ENCODE measurements at places on chromosomes 12 and 14.

GRCh38 chr12:89073027-89073398, 279.3 kb downstream of the DUSP6 start:
- peak; percentile 37 for DNase-seq

DNA sequence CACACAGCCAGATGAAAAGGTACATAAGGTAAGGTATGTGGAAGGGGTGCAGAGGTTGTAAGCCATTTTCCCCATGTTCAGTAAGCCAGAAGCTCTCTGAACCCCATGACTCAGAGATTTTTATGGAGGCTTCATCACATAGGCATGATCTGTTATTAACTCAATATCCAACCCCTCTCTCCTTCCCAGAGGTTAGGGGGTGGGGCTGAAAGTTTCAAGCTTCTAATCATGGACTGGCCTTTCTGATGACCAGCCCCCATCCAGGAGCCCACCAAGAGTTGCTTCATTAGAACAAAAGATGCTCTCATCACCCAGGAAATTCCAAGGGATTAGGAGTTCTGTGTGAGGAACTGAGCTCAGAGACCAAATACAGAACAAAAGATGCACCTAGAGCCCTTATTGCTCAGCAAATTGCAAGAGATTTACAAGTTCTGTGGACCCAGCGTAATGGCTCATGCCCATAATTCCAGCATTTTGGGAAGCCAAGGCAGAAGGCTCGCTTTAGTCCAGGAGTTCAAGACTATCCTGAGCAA, 103.2 kb upstream of the DAAM1 start:
- no peak for DNase-seq

DNA sequence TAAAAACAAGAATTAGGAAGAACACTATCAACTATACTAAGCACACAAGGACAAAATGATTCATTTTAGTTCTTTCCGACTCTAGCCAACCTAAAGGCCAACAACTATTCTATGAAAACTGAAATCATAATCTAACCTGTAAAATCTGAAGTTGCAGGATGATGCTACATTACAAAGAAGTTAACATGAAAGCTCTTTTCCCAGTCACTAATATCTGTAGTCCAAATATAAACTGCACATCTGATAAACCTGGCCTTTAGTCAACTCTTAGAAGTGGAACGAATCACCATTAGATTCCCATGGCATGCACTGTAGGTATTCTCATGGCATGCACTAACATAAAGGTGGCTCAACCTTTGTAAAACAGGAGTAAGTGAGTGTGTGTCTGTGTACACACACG, 41.7 kb downstream of the BLTP3B start:
- DNase-seq, result no peak

DNA sequence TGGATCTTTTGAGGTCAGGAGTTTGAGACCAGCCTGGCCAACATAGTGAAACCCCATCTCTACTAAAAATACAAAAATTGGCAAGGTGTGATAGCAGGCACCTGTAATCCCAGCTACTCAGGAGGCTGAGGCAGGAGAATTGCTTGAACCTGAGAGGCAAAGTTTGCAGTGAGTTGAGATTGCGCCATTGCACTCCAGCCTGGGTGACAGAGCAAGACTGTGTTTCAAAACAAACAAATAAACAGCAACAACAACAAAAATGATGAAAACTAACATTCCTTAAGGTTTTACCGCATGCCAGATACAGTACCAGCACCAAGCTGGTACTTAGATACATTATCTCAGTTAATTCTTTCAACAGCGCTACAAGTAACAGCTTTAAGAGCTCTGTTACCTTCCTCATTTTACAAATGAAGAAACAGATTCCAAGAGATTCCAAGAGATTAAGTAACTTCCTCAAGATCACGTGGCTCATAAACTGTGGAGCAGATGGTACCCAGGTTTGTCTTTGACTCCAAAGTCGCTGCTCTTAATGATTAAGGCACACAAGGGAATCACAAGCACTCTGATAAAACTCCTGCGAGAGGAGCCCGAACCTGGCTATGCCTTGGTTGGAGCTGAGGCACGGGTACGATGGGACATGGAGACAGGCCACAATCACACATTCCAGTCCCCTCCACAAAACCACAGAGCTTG, 17.7 kb upstream of the PLEK2 start:
- no peak for DNase-seq

- no peak for DNase-seq
Observed at GRCh38 chr12:98895086-98895651, 250.1 kb downstream of the APAF1 start.

DNA sequence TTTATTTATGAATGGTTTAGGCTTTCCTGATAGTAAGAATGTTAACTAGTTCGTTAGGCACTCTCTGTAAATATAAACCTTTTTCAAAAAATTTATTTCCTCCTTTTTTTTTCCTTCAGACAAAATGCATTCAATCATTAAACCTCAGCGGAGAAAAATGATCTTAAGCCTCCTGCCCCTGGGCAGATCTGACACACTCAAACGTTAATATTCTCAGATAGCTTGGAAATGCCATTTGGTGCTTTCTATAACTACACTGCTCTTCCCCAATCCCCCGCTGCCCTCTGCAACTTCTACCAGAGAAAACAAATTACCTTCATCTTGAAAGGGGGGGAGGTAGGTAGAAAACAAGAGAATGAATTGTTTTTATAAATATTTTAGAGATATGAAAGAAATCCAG, 521.2 kb downstream of the MED13L start:
- no peak for DNase-seq

DNA sequence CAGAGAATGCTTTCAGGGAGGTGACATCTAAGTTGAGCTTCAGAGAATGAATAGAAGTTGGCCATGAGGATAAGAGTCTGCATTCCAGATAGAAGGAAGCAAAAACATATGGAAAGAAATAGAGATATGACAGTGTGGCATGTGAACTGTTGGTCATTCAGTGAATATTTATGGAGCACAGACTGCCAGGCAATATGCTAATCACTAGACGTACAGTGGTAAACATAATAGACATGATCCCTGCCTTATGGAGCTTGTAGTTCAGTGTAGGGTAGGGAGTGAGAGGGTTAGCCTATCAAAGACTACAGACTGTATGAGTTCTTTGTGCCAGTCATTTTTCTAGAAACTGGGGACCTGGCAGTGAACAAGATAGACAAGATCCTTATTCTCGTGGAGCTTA, 53.9 kb downstream of the VEZT start:
- DNase-seq, result no peak

DNA sequence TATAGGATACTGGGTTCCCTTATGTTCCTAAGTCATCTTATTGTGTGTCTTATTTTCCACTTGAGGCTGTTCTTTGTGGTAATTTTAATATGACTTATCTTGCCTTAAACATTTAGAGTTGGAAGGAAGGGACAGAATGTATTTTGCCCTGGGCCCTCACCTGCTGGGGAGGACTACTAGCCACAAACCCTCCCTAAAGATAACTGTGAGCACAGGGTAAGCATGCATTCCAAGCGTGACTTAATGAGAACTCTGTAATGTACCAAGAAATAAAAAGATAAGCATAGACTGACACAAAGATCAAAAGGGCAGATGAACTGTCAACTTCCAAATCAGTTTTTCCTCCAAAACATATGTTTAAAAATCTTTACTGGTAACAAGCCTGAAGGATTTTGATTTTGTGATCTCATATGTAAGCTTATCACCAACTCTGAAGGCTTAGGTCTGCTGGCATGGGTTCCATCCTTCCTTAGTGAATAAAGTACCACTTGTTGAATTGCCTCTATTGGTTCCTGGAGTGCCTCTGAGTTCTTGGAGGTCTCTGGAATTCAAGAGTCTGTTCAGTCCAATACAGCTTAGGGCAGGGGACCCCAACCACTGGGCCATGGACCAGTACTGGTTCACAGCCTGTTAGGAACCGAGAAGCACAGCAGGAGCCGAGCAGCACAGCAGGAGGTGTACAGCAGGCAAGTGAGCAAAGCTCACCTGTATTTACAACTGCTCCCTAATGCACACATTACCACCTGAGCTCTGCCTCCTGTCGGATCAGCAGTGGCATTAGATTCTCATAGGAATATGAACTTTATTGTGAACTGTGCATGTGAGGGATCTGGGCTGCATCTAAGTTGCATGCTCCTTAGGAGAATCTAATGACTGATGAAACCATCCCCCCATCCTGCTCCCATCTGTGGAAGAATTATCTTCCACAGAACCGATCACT, 29.8 kb upstream of the NFYB start:
- DNase-seq, result no peak

- no peak for DNase-seq
Observed at GRCh38 chr14:34935488-34935887, 47.3 kb upstream of the SRP54 start.

DNA sequence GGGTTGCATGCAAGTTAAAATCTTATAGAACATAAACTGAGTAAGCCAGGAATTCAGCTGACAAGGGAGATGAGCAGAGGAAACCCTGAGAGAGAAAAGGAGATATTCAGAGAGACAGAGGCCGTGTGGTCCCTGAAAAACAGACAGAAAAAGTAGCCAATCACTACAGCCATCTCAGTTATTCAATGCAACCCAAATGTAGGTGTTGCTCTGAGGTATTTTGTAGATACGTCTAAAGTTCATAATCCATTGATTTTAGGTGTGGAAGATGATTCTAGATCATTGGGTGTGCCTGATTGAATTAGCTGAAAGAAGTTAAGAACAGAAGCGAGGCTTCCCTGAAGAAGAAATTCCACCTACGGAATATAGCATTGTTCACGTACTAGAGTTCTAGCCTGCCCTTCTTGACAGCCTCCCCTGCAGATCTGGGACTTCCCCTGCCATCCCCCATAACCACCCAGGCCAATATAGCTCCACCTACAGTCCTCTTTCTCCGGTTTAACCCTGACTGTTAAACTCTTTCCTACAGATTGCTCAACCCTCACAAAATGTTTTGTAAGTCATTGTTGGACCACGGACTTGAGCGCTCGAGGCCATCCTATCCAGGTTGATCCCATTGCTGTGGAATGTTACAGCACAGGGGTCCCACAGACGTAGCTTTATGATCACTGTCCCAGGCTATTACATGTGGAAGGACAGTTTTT, 21.7 kb downstream of the AICDA start:
- no peak for DNase-seq

- DNase-seq, result no peak
Observed at GRCh38 chr12:46357438-46358324, 14.9 kb downstream of the SLC38A2 start.

DNA sequence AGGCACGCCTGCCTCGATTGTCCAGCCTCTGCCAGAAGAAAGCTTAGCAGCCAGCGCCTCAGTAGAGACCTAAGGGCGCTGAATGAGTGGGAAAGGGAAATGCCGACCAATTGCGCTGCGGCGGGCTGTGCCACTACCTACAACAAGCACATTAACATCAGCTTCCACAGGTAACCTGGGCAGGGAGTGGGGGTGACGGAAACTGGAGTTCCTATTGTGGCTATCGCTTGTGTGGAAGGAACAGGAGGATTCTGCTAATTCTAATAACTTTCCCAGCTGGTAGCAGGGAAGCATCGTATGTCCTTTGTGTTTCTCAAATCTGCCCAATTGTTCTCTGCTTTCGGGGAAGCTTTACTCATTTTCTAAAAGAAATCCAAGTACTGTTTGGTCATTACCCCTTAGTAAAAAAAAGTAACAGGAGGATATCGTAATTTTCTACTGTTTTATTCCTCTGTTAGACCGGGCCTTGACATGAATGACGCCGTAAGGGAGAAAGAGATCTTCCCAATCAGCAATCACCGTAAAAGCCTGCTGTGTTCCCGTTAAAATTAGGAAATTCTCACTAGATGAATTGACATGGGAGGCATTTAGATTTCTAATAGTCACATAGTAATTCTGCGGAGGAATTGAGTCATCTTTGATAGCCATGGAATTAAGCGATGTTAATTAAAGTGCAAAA, 449 bp downstream of the THAP2 start:
- DNase-seq, result no peak

GRCh38 chr14:24875203-24875838, 174.6 kb downstream of the STXBP6 start:
- DNase-seq, result no peak

DNA sequence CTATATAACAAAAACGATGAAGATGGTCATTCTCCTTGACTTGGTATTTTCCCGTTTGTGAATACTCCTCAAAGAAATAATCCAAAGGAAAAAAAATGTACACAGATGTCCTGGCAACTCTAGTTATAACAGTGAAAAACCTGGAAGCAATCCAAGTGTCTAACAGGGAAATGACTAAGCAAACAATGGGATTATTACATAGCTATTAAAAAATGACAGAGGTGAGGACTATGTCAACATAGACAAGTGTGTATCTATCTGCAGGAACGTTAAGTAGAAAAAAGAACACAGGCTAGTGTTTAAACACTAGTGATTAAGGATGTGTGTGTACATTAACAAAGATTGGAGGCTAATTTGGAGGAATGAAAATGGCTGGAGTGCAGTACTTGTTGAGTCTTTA, 5.9 kb upstream of the APOLD1 start:
- no peak for DNase-seq
